ENCODE measurements at places on chromosomes 11 and 22.

DNA sequence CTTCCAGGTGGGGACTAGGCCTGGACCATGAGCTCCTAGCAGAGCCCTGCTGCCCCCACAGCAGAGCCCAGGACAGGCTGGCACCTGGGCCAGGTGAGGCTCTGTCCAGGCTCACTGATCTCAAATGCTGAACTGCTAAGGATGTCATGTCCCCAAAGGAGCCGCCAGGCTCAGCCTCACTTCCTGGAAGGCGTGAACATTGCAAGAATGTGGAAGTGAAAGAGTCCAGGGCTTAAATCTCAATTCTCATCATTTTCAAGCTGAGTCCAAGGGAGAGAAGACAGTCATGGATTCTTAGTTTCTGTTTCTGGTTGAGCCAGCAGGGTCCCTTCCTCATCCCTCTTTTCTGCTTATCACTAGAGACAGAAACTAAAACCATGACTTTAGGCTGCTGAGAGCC is 5.0 kb downstream of the ASCL2 start:
- no peak for DNase-seq

- DNase-seq: no peak
Measured at GRCh38 chr11:16982256-16982671, 31.9 kb downstream of the PLEKHA7 start.

- DNase-seq: no peak
Measured at GRCh38 chr22:16955678-16956210, 52.3 kb downstream of the GAB4 start.

- DNase-seq: peak; percentile 49
Measured at GRCh38 chr11:72771507-72771906, 19.3 kb upstream of the ARAP1 start.

- DNase-seq: peak; percentile 60
Measured at GRCh38 chr22:29359469-29359868, 28.9 kb downstream of the AP1B1 start.

- no peak for DNase-seq
Measured at GRCh38 chr11:63511048-63511748, 5.3 kb downstream of the LGALS12 start.

- DNase-seq: peak; percentile 63
Measured at GRCh38 chr11:96238563-96239135, 104.3 kb downstream of the MAML2 start.

- DNase-seq: no peak
Measured at GRCh38 chr11:93903989-93904388, 53.6 kb upstream of the VSTM5 start.

DNA sequence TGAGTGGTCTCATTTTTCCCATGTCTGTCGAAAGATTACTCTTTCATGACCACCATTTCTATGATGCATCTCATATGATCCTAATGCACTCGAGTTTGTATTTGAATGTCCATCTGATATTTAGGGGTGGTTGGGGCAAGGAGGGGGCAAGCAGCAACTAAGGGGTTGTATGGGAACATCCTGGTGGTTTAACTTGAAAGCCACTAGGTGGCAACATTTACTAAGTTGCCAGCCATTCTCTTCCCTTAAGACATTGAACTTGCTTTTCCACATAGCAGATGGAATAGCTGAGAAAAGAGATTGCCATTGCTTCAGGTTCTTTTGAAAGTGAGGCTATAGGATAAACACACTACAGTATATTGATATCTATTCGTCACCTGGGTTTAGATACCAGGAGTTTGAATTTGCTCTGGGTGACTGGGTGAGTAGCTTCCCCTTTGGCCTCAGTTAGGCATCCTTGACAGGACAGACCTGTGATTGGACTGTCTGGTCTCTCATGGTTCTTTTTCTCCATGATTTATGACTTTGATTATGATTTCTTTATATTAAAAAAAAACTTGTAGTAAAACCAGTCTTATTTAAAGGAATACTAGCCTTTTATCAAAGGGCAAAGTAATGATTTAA is 32.4 kb downstream of the NF2 start:
- DNase-seq: peak; percentile 76

GRCh38 chr22:45704648-45705047 is 33.0 kb downstream of the ATXN10 start:
- peak; percentile 52 for DNase-seq

GRCh38 chr11:73272680-73273038 is 521 bp downstream of the P2RY6 start:
- no peak for DNase-seq

DNA sequence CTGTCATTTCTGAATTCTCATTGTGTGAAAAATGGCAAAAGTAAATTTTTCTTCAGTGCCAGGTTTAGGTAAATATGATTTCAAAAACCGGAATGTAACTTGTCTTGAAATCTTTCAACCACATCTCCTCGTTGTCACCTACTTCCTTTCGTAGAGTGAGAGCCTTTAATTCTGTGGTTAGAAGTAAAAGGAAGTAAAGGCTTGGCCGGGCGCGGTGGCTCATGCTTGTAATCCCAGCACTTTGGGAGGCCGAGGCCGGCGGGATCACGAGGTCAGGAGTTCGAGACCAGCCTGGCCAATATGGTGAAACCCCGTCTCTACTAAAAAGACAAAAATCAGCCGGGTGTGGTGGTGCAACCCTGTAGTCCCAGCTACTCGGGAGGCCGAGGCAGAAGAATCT is 29.8 kb downstream of the SGSM3 start:
- no peak for DNase-seq

GRCh38 chr11:78572394-78572793 is 2.3 kb downstream of the NARS2 start:
- no peak for DNase-seq

GRCh38 chr11:19020831-19021230 is 39.7 kb downstream of the MRGPRX2 start:
- DNase-seq: no peak

- DNase-seq: peak; percentile 87
Measured at GRCh38 chr22:17633217-17633997, 4.9 kb upstream of the ATP6V1E1 start.

GRCh38 chr11:32940865-32941264 is 48.3 kb downstream of the QSER1 start:
- DNase-seq: no peak

GRCh38 chr22:45934659-45935341 is 42.2 kb downstream of the WNT7B start:
- DNase-seq: peak; percentile 72

DNA sequence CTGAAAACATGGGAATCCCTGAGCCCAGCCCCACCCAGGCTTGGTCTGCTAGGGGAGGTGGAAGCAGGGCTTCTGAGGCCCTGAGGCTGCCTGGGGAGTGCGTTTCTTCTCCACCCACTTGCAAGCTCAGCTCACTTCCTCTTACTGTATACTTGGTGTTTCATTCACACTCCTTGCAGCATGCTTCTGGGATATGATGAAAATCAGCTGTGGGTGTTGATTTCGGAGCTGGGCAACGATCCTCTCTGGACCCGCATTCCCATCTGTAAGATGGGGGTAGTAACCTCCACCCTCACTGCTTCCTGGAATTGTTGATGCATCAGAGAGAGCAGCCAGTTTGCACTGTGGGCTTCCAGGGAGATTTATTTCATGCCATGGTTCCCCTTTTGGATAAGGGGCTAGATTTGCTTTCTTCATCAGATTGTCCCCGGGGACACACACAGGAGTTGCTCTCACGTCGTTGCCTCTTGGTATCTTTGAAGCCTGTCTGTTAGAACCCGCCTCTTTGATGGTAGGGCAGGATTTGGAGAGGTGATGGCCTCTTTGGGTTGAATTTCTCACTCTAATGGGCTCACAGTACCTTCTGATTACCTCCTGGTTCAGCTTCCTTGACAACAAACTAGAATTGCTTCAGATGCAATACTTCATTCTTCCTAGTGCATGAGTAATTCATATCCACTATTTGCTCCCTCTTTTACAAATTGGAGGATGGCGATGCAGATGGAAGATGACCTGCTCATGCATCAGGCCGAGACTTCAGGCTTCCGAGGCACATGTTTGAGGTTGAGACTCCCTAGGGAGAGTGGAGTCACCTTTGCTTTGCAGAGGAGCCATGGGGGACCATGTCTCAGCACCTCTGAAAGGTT is 40.4 kb downstream of the BCR start:
- DNase-seq: peak; percentile 82

DNA sequence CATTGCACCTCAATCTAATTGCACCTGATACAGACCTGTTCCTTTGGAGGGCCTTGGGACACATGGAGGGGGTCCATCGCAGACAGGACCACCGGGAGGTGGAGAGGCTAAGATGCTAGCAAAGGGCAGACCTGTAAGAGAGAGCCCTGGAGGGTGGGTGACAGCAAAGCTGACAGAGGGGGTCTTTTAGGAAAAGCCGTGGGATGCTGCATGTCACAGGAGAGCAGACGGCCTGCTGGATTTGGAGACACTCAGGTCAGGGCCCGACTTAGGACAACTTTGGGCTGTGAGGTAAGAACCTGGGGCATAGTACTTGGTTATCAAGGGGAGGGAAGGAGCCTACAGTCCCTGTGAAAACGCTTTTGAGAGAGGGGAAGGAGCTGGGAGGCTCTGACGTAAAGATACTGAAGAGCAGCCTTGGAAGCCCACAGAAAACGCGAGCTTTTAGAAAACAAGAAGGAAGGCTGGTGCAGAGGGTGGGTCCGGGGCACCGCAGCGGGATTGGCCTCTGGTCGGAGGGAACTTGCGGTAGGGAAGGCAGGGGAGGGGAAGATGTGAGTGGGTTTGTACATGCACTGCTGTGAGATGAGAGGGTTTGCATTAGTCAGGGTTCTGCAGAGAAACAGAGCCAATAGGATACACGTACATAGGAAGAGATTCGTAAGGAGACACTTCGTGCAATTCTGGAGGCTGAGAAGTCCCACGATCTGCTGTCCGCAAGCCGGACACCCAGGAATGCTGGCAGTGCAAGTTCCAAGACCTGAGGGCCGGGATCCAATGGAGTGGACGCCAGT is 868.5 kb downstream of the TBC1D22A start:
- DNase-seq: no peak

DNA sequence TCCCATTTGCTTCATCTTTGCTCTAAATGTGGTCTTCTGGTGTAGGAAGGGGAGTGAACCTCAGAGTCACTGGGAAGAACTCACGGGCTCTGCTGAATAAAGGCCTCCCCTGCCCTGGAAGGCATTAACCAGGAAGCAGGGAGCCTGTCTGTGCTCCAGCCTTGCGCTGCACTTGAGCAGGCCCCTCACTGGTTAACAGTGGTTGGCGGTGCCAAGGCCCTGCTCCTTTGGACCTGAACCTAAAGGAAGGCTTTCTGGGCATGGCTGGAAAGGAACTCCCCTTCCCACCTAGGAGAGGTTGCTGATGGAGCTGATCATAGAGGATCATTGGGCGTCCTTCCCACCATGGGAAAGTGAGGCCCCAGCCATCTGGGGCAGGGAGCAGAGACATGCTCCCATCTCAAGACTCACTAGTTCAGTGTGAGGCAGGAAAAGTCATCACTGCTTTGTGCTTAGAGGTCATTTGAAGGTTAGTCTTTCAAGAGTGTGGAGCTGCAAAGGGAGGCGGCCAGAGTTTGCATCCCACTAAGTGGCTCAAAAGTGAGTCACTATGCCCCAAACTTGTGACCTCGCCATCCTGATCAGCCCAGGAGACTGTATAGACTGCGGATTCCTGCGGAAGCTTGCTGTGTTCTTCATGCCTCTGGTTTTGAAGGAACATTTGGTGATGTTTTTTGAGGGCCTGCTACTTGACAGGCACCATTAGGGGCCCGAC is 50.4 kb downstream of the DBX1 start:
- no peak for DNase-seq

DNA sequence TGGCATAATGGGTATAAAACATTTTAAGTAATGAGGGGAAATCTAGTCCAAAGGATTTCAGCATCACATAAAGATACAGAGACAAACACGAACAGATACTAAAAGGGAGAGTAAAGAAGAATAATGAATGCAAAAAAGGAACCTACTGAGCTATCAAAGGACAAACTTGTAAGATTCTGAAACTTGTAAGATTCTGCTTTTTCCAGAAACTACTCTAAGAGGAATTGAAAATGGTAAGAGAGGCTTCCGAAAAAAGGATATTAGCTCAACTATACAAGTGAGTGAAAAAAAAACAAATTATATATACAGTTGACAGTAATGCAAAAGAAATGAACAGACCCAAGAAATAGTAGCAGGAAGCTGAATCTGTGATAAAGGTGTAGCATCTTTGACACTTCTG is 37.7 kb downstream of the POLD3 start:
- no peak for DNase-seq

DNA sequence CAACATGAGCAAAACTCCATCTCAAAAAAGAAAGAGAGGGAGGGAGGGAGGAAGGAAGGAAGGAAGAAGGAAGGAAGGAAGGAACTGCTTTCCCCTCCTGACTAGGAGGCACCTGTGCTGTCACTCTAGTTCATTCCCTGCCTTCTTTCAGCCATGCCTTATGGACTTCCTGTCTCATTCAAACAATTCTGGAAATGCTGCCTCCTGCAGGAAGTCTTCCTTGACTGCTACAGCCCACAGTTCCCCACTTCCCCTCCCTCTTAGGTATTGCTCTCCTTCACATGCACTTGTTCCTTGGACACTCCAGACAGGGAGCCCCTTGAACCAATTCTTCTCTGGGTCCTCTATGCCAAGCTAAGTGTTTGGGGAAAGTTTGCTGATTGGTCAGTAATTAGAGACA is 31.6 kb upstream of the WNT11 start:
- DNase-seq: no peak

DNA sequence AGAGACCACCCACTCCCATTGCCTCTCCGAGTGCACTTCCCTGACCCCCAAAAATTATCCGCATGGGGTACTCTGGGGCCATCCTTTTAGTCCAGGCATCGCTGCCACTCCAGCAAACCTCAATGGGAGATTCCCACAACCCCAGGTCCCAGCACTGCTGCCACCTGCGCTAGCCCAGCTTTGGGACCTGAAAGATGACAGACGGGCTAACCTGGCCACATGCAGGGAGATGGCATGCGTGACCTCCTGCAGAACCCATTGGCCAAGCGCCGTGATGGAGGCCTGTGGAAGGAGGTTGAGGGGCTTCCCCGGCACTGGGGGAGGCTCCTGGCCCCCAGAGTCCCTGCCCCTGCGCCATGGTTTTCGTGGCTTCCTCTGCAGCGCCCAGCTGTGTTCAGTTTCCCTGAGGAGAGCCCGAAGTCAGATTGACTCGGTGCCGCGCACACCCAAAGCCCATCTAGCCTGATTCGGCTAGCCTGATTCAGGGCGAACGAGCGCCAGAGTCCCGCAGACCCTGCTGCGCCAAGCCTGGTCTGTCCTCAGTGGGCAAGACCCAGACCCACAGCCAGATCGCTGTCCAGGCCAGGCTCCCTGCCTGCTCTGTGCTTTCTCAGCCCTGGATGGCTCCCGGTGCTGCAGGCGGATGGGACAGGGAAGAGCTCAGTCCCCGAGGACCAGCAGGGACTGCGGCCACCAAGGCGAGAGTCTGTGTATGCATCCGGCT is 751 bp upstream of the WNT7B start:
- DNase-seq: no peak
